ENCODE measurements at places on chromosomes 13 and 19.

GRCh38 chr13:99948907-99949678 is 22.5 kb downstream of the ZIC5 start:
- no peak for DNase-seq

GRCh38 chr13:96967248-96967745 is 27.0 kb downstream of the OXGR1 start:
- DNase-seq: no peak

DNA sequence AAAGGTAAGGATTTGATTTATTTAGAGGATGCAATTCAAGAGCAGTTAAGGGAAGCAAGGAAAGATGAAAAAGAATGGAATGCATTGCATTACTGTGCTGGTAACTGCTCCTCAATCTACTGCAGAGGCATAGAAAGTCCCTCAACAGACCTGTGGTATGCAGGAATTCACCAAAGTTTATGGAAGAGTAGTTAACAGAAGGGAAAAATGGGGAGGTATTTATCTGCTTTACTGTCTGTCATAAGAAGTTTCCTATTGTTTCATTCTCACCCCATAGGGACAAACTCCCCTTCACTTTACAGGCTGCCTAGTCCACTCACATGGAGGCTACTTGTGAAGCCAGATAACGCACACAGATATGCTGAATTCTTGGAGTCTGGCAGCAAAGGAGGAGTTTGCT is 354.9 kb upstream of the SPRY2 start:
- DNase-seq: no peak

DNA sequence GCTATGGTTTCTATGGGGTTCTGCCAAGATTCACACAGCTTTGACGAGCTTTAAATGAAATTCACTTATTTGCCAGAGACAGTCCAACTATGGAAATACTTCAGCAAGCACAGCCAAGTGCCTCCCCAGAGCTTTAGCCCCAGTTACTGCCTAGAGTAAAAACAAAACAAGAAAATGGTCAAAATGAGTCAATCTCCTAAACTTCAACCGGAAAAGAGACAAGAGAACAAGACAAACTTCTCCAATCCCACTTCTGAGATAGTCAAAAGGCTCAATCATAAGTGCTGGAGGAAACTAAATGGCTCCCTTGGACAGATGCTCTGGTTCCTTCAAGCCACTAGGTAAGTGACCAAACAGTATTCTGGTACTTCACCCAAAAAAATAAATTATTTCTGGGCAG is 65.8 kb downstream of the KATNAL1 start:
- DNase-seq: no peak

GRCh38 chr13:96728463-96728862 is 265.8 kb downstream of the OXGR1 start:
- no peak for DNase-seq

- DNase-seq: no peak
Observed at GRCh38 chr19:49802836-49803528, 10.1 kb downstream of the FUZ start.

Data from common myeloid progenitor, CD34-positive (primary cell).